ENCODE measurements at places on chromosomes 6 and 20.
A peak's percentile ranks its signal among the peaks of the same experiment; 100 is the strongest.

DNA sequence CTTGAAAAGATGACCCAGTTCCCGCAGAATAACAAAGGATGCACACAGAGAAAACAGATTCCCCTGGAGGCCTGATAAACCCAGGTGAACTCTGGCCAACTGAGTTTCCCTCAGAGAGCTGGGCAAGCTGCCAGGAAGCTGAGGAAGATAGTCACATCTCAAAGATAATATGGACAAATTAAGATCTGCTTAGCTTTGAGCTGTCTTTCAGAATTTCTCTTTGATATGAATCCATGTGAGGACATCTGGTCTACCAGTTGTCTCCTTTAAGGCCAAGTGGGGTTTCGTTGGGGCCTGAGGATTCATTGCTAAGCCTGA lies 59.5 kb downstream of the ID4 start:
- no peak for DNase-seq

DNA sequence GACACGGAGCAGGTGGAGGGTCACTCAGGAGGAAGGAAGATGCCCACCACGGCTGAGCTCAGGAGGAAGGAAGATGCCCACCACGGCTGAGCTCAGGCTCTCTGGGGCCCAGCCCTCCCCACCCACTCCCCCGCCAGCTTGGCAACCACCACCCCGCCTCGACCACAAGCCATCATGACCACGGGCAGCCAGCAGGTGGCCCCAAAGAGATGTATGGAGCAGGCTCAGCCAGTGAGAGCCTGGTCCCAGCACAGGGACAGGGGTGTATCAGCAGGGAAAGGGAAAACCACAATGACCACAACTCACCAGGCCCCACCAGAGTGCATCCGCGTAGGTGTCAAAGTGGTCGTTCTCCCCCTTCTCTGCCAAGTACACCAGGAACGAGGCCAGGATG lies 30.4 kb downstream of the KCNQ2 start:
- DNase-seq: peak; percentile 71

GRCh38 chr6:145813285-145814034 lies 1.1 kb downstream of the FBXO30 start:
- DNase-seq: no peak

DNA sequence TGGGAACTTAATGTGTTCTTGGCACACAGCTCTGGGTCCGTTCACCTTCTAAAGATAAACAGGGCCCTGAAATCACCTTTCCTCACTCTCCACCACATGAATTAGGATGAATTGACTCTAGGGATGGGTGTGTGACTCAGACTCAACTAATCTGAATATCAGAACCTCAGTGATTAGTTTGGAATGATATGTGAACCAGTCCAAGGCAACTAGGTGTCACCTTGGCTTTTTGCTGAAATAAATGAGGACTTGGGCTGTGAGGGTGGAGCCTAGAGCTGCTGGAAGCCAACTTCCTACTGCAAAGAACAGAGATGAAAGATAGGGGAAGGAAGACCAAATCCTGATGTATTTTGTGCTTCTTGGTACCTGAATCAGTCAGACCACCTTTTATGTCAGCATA lies 132.0 kb upstream of the RNF24 start:
- DNase-seq: no peak

GRCh38 chr6:387293-387741 lies 4.2 kb upstream of the IRF4 start:
- no peak for DNase-seq

GRCh38 chr20:63123331-63123741 lies 92.6 kb downstream of the YTHDF1 start:
- DNase-seq: no peak

DNA sequence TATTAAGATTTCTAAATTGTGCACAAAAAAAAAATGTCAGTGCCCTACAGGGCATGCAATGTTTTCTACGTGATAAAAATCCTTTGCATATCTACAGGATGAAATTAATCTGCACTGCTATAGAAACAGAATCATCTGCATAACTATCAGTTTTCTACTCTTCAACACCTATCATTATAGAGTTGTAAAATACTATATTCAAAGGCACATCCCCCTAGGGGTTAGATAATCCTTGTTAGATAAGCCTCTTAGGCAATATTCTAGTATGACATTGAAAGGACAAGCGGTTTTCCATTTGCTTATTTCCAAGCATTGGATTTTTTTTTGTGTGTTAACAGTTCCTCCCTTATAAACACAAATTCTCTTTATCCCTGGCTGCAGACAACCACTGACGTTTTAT lies 98.7 kb upstream of the LAMA2 start:
- peak; percentile 85 for DNase-seq

GRCh38 chr20:48758206-48758820 lies 69.5 kb downstream of the PREX1 start:
- peak; percentile 38 for DNase-seq

GRCh38 chr20:34636648-34637047 lies 40.2 kb downstream of the PIGU start:
- DNase-seq: peak; percentile 75

GRCh38 chr20:10216146-10216791 lies 2.4 kb upstream of the SNAP25 start:
- no peak for DNase-seq

- no peak for DNase-seq
Observed at GRCh38 chr20:11338496-11339306, 579.0 kb upstream of the BTBD3 start.

DNA sequence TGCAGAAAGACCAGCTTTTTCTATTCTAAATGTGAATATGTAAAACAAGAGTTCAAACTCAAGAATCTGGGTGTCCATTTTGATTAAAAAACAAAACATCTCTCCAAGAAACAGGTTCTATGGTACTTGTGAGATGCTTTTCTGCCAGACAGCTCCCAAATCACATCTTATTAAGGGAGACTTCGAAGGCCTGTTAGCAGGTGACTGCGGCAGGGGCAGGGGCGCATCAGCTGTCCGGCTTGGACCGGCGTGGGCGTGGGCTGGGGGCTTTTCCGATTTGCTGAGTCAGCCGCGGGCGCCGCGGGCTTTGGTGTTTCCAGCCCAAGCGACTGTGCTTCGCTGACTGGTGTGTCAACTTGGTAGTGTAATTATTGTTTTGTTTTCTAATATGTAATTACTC lies 32.6 kb downstream of the TFAP2A start:
- DNase-seq: no peak

DNA sequence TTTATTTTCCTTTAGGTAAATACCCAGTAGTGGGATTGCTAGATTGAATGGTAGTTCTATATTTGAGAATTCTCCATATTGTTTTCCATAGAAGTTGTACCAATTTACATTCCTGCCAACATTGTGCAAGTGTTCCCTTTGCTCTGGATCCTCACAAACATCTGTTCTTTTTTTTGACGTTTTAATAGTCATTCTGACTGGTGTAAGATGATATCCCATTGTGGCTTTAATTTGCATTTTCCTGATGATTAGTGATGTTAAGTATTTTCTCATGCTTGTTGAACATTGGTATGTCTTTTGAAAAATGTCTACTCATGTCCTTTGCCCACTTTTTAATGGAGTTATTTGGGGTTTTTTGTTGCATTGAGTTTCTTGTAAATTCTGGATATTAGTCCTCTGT lies 85.6 kb downstream of the UBE3D start:
- DNase-seq: peak; percentile 4

DNA sequence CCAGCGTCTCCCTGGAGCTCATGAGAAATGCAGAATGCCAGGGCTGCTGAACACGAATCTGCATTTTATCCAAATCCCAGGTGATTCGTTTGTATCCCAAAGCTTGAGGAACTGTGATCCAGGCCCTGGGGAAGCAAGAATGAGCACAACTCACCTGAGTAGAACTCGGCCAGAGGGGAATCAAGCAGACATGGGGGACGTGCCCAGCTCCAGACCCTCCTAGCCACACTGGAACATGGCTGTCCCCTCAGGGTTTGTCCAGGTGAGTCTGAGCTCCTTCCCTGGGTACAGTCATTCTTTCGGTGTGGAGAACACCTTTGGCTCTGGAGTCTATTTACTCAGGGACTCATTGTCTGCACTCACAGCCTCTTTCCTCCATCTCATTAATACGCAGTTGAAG lies 13.3 kb downstream of the NKX2-2 start:
- DNase-seq: no peak

GRCh38 chr20:63080411-63080810 lies 73.6 kb upstream of the BHLHE23 start:
- DNase-seq: no peak

- DNase-seq: no peak
Observed at GRCh38 chr6:124434421-124434820, 527.8 kb upstream of the RNF217 start.

DNA sequence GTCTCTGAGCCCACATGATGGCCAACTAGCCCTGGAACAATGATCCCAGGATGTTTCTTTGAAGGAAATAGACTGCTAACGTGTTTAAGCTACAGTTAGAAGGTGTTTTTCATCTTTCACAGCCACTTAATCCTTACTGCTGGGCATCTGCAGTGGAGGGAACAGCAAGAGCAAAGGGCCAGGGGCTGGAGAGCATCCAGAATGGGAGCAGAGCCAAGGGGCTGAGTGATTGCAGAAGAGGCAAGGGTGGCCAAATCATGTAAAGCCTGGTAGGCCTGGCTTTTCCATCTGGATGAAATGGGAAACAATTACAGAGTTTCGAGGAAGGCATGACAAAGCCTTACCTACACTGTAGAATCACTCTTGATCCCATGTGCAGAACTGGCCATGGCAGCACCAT lies 18.7 kb upstream of the LAMP5 start:
- DNase-seq: no peak

DNA sequence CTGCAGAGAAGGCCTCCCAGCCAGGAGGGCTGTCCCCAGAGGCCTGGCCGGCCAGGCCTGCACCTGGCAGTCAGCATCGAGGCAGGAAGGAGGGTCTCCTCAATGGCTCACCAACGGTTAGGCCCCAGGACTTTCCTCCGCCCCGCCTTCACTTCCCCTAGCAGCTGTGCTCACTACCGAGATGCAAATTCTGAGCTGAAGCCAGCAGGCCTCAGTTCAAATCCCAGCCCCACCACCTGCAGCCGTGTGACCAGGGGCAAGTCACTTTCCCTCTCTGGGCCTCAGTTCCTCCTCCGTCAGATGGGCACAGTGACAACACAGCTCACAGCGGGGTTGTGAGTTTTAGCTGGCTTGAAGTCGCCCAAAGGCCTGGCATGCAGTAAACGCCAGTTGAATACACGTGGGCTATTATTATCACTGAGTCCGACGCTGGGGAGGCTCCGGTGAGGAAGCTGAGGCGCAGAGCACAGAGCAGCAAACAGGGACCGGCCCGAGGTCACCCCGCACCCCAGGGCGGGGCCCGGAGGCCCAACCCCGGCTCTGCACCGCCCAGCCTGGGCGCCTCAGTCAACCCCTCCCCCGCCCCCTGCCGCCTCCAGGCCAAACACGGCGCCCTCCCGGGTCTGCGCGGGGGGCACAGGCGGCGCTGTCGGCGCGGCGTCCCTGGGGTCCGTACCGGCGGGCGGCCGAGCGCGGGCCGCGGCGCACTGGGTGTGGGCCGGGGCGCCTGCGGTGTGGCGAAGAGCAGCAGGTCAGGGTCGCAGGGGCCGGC lies 671 bp downstream of the E2F1 start:
- no peak for DNase-seq

DNA sequence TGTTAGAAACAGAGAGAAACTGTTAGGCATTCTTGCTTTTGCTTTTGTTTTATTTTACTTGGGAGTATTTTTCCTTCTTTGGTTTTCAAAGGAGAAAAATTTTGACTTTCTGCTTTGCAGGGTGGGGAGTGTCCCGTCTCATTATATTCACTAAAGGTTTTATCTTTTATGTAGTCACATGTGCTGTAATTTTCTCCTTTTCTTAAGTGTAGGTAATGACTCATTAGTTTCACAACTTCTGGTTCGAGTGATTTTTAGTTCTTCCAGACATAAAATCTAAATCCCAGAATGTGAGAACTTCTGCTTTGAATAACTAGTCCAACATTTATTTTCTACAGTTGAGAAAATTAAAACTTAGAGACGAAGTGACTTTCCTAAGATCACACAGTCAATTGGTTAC lies 37.7 kb downstream of the ADGRF1 start:
- DNase-seq: no peak

GRCh38 chr20:13277663-13278295 lies 56.7 kb downstream of the ISM1 start:
- no peak for DNase-seq

GRCh38 chr6:139587469-139587868 lies 213.0 kb upstream of the CITED2 start:
- no peak for DNase-seq

DNA sequence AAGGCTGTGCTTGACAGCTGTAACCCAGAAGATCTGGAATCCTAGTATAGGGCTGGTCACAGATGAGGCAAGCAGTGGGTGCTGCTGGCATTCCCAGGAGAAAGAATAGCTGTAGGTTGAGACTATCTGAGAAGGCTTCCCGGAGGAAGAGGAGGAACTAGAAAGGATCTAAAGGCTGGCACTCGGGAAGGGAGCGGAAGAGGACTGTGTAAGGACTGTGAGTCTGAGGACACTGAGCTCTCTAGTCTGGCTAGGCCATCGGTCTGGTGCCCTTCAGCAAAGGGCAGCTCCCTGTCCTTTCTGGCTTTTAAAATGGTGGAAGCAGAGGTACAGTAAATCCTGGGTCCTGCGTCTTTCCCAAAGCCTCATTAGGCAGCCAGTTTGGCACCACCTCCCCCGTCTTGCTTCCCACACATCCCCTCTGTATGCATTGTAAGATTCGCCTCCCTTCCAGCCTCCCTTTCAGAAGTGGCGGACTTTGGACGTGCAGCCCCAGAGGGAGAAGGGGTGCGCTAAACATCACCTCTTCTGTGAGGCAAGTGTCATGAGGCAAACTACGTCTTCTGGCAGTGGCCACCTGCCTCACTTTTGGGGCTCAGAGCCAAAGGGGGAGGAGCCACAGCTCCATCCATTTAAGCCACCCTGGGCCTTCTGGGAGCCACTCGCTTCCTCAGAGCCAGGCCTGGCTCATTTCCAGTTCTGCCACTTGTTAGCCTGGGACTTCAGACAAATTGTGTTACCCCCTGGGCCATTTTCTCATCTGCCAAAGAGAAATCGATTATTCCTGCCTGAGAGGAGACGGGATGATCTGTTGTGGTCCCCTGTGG lies 8.6 kb downstream of the SNPH start:
- peak; percentile 58 for DNase-seq

DNA sequence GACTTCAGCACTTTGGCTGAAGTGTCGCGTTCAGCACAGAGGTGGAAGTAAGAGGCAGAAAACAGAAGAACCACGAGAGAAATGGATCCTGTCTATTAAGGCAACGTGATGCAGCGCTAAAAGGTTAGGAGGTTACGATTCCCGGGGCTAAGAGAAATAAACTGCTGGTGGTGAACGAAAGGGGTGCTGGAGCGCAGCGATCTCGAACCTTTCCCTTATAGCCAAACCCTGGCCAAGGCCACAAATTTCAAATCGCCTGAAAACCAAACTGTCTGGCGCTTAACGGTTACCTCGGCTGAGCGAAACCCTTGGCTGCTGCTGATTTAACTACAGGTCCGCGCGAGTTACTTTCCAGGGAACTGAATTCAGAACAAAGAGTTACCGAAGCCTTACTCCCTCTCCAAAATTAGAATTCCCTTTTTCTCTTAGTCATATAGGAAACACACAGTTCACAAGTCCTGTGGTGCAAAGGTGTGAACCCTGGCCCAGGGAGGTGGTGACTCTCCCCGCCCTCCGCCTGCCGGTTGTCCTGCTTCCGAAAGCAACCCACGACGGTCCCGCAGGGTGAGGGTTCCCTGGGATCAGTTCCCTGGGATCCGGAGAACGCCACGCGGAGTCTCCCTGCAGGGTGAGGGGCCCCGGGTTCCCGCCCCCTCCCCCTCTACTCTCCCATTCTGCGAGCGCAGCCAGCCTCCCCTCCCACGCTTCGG lies 1.3 kb upstream of the SLC35D3 start:
- DNase-seq: no peak

GRCh38 chr6:119280668-119281067 lies 68.9 kb downstream of the MAN1A1 start:
- no peak for DNase-seq

- DNase-seq: no peak
Observed at GRCh38 chr6:105223242-105223641, 43.4 kb upstream of the POPDC3 start.

Data from NCI-H524 (cell line).